ENCODE measurements at places on chromosomes 3 and 15.
A peak's percentile ranks its signal among the peaks of the same experiment; 100 is the strongest.

- DNase-seq, result no peak
These were observed 137.6 kb downstream of the PEAK1 start for GRCh38 chr15:77282333-77282732.

DNA sequence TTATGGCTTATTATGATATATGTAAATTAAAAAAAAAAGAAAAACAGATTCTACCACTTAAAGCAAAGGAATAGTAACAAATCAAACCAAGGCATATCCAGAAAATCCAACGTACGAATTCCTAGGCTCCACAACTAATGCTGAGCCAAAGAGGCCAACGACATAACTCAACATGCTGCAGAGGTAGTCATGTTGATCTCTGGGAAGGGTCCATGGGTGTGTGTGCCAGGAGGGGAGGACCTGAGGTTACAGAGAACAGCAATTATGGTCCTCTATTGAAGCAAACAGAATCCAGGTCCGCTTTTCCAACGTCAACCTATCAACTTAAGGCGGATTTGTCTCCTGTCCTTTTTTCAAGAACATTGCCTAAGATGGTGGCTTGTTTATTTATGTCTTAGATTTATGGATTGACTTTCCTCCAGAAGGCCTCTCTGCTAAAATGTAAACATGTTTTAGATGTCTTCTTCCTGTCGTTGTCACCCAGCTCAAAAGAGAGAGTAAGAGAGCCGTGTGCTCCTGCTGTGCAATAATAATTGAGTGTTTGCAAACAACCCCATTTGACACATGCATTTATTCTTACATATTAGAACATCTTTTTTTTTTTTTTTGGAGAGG, 20.4 kb downstream of the NANOGP8 start:
- no peak for DNase-seq

DNA sequence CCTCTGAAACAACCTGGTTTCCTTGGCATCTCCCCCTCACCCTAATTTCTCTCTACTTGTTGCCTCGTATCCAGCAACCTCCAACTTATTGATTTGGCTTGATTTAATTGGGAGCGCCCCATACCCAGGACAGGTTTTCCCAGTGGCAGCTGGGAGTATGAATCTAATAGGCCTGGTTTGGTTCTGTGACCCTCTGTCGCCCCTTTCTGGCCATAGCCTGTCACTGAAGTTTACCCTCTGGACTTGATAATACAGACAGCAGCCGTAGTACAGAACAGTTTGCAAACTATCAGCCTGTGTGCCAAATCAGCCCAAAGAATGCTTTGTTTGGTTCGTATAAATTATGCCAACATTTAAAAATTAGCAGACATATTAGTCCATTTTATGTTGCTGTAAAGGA, 525.1 kb upstream of the GOLIM4 start:
- no peak for DNase-seq

- no peak for DNase-seq
These were observed 97.8 kb downstream of the LARS2 start for GRCh38 chr3:45486136-45486535.

GRCh38 chr3:128146201-128146600, 7.1 kb upstream of the EEFSEC start:
- no peak for DNase-seq

- no peak for DNase-seq
These were observed 38.6 kb downstream of the CCDC80 start for GRCh38 chr3:112602217-112602838.

DNA sequence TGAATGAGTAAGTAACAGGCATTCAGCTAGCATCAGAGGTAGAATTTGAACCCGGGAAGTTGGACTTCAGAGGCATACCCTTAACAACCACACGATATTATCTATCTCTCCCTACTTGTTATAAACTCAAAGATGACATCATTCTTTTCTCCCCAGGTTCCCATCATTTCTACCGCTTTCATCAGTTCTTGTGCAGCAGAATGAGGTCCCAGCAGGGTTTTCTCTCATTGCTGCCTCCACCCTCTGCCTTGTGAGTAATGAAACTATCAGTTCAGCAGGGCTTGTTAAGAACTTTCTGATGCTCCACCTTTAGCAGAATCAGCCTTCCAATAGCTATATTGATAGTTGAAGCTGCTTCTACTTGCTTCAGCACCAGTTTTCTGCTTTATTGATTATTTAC, 487.5 kb upstream of the KCNMB2 start:
- no peak for DNase-seq

DNA sequence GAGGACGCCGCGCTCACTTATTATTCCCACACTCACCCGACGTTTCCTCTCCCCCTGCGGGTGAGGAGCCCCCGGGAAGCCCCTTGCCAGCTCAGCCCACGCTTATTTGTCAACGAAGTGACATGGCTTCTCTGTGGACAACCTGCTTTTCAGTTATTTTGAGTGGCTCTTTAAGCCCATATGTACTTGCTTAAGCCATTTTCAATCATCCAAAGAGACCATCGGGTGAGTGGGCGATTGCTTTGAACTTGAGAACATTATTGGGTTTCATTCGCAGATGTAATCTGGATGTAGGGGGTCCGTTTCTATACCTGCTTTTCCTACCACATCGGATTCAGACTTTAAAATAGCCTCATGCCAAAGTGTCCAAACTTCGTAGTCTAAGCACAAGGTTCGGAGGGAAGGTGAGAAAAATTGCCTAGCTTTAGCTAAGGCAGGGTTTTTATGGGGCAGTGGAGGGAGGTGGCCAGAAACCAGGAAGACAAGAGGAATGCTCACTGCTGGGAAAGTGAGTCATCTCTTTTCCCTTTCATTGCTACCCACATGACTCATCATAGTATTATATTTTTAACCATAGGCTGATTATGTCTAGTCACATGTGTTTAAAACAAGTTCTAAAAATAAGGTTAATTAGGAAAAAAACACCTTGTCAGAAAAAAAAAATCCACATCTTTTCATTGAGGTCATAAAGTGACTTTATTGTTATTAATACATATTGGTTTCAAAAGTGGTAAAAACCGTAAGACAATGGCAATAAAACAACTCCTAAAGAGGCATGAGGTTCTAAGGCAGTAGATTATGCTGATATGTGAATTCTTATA, 773.1 kb upstream of the NR2F2 start:
- no peak for DNase-seq

DNA sequence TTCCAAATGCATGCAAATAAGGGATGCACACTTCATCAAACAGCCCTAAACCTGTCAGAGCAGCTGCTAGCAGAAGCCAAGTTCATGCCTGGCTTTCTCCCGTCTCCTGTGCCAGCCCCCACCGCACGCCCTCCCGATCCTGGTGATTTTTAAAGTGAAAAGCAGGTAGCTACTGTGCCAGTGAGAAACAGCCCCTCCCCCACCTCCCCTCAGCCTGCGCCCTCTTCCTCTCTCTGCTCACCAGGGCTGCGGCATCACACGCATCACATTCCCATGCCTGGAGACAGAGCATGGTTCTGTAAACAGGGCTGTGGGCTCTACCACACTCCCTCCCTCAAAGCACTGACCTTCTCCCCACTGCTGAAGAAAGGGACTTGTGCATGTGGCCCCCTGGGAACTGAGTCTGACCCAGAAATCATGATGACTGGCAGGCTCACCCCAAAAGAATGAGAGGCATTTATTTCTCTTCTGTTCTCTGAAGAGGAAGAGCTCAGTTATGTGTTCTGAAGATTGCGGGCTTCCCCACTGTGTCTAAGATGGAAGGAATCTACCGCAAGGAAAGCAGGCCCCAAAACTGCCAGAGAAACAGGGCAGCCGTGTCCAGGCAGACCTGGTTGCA, 14.5 kb upstream of the SLC6A1 start:
- DNase-seq, result no peak

DNA sequence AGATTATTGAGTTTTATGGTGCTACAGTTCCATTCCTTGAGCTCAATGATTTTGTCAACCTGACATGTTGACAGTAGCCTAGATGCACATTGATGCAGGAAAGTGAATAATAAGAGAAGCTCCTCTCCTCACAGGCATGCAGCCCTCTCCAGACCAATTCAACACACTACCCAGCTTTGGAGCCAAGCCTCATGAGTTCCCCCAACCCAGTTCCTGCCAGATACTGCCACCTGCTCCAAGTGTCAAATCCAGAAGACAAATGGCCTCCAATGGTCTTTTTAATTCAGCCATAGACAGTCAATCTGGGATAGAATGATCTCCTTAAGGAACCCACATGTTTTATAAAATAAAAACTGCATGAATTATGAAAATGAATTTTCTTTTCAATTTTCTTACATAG, 83.7 kb upstream of the ARHGEF3 start:
- DNase-seq, result no peak

DNA sequence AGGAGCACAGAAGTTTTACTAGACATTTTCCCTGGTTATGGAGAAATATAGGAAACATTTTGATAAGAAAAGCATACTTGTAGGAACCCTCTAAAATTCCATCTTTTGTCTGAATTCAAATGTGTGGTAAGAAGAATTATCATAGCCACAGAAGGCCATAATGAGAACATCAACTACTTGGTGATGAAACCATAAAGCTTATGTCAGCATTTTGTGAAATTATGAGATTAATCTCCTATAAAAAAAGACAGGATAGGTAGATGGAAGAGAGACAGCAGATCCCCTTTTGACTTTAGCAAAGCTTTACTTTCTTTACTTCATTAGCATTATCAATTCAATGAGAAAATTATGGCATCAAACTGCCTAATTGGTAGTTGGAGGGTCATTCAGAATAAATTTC, 697.0 kb downstream of the IGSF11 start:
- no peak for DNase-seq

DNA sequence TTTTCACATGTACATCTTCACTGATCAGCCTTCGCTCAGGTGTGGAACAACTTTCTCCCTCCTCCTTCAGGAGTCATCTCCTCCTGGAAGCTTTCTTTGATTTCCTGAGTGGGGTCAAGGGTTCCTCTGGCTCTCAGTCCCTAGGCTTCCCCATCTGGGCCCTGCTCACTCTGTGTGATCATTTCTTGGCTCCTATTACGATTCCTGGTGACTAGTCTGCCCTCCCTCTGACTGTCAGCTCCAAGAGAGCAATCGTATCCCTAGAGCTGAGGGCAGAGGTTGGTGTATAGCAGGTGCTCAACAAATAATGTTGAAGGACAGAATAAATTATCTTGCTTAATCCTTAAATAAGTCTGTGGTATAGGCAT, 15.3 kb upstream of the PRKCD start:
- DNase-seq, result no peak

- no peak for DNase-seq
These were observed 79.6 kb downstream of the CRYGS start for GRCh38 chr3:186464424-186465093.

DNA sequence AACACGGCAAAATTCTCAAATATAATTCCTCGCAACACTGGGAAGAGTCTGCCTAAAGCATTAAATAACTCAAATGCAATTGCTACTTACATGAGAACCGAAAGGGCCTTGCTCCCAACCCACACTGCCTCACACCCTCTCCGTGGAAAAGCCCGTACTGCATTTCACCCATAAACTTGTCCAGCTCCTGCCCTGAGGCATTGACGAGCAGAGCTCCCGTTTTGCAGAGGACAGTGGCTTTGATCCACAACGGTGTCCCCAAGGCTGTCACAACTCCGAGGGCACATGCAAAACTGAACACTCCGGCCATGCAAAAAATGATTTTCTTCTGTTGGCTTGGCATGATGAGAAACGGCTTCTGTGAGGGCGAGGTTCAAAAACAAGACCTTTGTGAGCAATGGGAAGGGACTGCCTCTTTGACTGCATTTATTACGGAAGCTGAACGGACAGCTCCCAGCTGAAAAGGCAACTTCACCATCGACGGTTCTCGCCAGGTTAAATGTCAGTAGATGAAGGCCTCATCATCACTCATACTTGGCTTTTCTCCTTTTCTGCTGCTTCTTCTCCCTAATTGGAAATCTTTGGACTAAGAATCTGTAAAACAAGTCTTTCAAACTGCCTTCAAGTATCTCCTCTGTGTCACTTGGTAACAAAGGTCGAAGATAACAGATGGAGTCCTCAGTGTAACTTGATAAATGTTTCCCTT, at the start of gene CLRN1:
Gene CLRN1 (minus strand): TSS at position 362 of the 706 bp plus-strand sequence. CDS start 19 bp downstream, at position 343.
- no peak for DNase-seq

GRCh38 chr3:179921500-179921899, 115.2 kb downstream of the PEX5L start:
- no peak for DNase-seq

- DNase-seq, result peak; percentile 26
These were observed 59.2 kb upstream of the HERC1 start for GRCh38 chr15:63892794-63893441.

GRCh38 chr15:80068578-80068977, 9.1 kb downstream of the ZFAND6 start:
- DNase-seq, result no peak

GRCh38 chr3:139577909-139578308, 38.4 kb upstream of the RBP1 start:
- DNase-seq, result no peak

GRCh38 chr3:190673148-190673547, 159.3 kb downstream of the IL1RAP start:
- DNase-seq, result no peak

DNA sequence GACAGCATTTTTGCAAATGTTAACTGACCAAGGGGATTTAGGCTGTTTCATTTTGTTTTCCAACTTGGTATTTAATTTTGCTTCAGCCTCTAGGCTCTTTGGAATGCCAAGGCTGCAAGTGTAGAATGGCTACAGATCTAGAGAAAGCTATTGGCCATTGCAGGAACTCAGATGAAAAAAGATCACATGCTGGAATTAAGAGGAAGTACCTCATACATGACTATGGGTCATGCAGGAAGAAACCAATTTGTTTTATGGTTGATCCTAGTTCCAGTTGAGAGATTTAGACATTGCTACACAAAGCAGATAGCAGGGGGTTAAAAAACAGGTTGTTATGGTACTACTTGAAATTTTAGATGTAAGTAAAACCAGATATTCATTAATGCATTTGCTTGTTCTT, 12.7 kb upstream of the CLDN16 start:
- DNase-seq, result no peak

- no peak for DNase-seq
These were observed 993 bp upstream of the ISL2 start for GRCh38 chr15:76335307-76336253.

DNA sequence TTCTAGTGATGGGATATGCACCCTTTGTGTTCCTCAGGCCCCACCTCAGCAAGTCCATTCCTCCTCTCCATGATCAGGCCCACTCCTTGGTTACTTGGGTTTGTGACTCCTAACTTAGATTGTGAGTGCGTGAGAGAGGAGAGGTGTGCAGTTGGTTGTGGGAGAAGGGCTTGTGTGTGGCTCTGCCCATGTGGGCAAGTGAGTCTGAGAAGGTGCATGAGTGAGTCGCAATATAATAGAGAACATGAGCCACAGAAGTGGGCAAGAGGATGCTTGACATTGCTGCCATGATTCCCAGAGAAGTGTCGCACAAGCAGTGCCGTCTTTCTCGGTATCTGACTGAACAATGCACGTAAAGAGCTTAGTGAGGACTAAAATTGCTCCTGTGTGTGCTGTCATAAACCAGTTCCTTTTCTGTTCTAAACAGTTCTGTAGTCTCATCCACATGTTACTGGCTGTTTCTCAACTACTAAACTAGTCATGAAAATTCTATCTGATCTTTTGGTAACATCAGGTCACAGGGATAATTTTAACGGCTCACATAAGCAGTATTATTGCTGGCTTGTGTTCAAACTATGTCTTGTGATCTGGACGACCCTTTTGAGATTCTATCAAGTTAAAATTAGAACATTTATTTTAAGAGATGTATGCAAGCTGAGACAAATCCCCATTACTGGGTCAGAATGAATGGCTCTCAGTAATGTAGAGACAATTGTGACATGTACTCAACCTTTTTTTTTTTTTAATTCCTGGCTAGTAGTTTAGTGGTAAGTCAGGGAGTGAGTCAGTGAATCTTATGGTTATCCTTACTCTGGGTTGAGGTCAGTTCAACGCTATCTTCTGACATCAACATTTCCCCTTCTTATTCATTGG, 25.6 kb downstream of the GYG1 start:
- DNase-seq, result no peak

GRCh38 chr15:92625251-92625980, 30.2 kb downstream of the FAM174B start:
- DNase-seq, result no peak

Data from stimulated activated CD4-positive, alpha-beta T cell treated with anti-CD3 and anti-CD28 coated beads, Interleukin-1b, Interleukin-23, amount 100 ng/mL, for 24 hours (primary cell).